Stimulated activated CD4-positive, alpha-beta T cell treated with anti-CD3 and anti-CD28 coated beads, TNF-alpha, amount 100 ng/mL, for 48 hours (primary cell): ENCODE measurements at places on chromosomes 5 and 9.

DNA sequence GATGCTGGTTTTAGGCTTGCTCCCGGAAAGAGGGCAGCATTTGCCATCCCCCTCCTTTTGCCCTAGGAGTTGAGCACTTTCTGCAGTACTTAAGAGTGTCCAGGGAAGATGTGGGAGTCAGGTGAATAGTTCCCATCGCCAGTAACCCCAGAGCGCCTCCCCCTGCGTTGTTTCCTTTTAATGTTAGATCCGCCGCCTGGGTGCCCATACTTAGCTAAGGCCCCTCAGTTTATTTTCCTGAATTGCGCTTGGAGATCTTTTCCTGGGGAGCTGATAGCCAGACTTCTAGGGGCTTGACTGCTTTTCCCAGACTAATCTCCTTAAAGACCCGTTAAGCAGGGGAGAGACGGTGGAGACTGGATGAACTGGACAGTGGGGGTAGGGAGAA lies 377 bp upstream of the PCDHAC2 start:
- DNase-seq = no peak

- DNase-seq = no peak
These were observed 122.0 kb downstream of the GDNF start for GRCh38 chr5:37717613-37718431.

DNA sequence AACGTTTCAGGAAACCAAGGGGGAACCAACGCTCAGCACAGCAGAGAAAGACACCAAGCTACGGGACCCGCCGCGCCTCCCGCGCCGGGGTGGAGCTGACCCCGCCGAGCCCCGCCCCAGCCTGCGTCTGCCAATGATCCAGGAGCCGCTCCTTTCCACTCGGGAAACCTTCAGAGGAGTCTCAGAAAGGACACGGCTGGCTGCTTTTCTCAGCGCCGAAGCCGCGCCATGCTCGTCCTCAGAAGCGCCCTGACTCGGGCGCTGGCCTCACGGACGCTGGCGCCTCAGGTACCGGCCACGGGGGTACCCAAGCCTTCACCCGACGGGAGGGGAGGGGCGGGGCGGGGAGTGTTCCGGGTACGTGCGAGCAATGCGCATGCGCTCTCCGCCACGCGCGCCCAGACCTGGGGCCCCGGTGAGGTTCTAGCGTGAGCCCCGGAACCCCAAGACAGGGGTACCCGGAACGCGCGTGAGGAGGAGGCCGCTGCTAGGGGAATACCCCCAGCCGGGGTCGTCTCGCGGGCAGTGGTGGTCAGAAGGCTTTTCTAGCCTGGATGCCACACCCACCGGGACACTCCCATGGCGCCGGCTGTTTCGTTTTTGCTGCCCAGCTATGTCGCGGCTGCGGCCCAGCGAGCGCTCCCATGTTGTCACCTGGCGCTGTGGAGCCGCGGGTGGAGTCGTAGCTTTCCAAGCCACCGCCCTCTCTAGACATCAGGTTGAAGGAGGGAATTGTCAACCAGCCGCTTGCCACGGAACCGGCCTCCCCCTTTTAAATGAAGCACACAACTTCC lies at the start of gene NIPSNAP3A:
Gene NIPSNAP3A (plus strand): TSS at position 119 of the 794 bp plus-strand sequence. CDS start 110 bp downstream, at position 229.
- DNase-seq = peak; percentile 73

- DNase-seq = no peak
These were observed 106.0 kb downstream of the ARRDC3 start for GRCh38 chr5:91277093-91277626.

GRCh38 chr5:55222985-55223811 lies 3.9 kb downstream of the MCIDAS start:
- no peak for DNase-seq
